ENCODE measurements at places on chromosomes 16 and 17. TPM values are rescaled to one million over a fixed set of nuclear protein-coding genes. Genes with fewer than 3 reads are reported as not detected.

- no peak overlapping the region for H3K4me3 ChIP-seq
- H3K4me1 ChIP-seq, result peaks cover 13% of the 10 kb centered on the region
- no peak overlapping the region for H3K27ac ChIP-seq
- no peak for DNase-seq
- H3K27me3 ChIP-seq, result no peaks in the 10 kb centered on the region
- H3K36me3 ChIP-seq, result no peaks in the 10 kb centered on the region
These were observed 142.4 kb upstream of the SOX9 start for GRCh38 chr17:71978435-71978834.

DNA sequence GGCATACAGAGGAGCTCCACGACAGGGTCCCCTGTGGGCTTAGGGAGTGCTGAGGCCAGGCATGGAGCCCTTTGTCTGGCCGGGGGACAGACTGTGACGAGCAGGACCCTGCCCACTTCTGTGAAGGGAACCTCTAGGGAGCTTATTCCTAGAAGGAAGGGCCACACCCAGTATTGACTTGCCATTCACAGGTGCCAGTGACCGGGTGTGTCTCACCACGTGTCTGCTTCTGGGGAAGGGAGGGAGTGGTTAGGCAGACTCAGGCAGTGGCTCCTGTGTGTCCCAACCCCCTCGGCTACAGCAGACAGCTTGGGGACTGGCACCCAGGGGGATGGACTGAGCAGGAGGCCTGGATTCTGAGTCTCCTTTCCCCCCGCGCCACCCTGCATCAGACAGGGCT, 57.2 kb downstream of the SOCS1 start:
- H3K27me3 ChIP-seq, result no peaks in the 10 kb centered on the region
- H3K4me3 ChIP-seq, result no peak overlapping the region
- no peak overlapping the region for H3K27ac ChIP-seq
- H3K4me1 ChIP-seq, result no peaks in the 10 kb centered on the region
- H3K36me3 ChIP-seq, result no peaks in the 10 kb centered on the region
- no peak for DNase-seq

The NPIPB9 gene
- total RNA-seq, result 2.8 TPM

The OTOA gene
- 0.23 TPM for total RNA-seq

The NOTUM gene
- total RNA-seq, result 2.3 TPM

Measured in lung (tissue), 17 donors.